ENCODE measurements at places on chromosomes 2 and 18.

- no peak for DNase-seq
Observed at GRCh38 chr2:55500025-55500424, 19.5 kb upstream of the CFAP36 start.

GRCh38 chr2:105774781-105775337 lies 30.1 kb downstream of the NCK2 start:
- DNase-seq: no peak

- peak; percentile 4 for DNase-seq
Observed at GRCh38 chr2:240935103-240935876, 29.2 kb downstream of the CROCC2 start.

GRCh38 chr2:25960396-25960795 lies 21.9 kb downstream of the KIF3C start:
- no peak for DNase-seq

DNA sequence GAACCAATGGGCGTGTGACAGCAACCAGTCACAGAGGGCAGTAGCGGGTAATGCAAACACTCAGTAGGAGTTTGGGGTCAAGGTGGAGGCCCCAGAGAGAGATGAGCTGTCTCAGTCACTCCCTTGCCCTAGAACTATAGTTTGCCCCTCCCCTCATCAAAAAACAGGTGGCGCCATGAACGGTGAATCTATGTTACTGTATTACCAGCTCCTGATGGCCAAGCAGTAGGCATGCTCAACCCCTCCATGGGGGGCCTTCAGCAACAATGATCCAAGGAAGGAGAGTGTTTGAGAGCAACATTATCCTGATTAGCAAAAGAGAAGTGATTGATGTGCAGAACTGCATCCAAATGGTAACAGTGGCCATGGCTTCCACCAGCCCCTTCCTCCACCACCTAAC lies 30.4 kb downstream of the TRABD2A start:
- no peak for DNase-seq

GRCh38 chr2:230661072-230661957 lies 51.3 kb upstream of the CAB39 start:
- peak; percentile 83 for DNase-seq

GRCh38 chr2:236562434-236562833 lies 7.2 kb upstream of the ACKR3 start:
- DNase-seq: no peak

- DNase-seq: no peak
Observed at GRCh38 chr18:14921547-14921946, 173.6 kb downstream of the ANKRD30B start.

Data from activated CD4-positive, alpha-beta memory T cell treated with anti-CD3 and anti-CD28 coated beads for 36 hours (primary cell).